ENCODE measurements at places on chromosomes 13 and 19.
A peak's percentile ranks its signal among the peaks of the same experiment; 100 is the strongest.

DNA sequence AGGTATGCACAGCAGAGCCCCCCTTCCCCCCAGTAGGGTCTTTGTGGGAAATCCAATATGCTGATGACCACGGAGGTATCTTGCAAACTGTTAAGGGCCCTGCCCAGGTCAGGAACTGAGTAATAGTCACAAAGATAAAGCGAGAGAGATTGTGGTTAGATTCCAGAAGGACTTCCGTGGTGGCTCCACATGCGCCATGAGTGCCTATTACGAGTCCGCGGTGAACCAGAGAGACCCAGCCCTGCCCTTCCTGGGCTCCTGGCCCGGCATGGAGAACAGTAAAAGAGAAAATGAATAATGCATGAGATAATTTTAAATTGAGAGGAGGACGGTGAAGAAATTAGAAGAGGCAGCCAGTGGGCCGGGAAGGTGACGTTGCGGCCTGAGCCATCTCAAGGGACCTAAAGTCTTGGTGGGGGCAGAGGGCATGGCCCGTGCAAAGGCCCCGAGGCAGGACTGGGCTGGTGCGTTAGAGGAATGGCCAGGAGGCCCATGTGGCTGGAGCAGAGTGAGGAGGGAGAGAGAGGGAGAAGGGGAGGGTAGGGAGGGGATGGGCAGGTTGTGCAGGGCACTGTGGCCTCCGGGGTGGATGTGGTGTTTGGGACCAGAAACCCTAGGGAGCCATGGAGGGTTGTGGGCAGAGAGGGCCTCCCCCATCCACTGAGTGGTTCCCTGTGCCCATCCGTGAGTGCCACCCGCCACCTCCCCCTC is 46.6 kb upstream of the NFIC start:
- DNase-seq, result peak; percentile 52

DNA sequence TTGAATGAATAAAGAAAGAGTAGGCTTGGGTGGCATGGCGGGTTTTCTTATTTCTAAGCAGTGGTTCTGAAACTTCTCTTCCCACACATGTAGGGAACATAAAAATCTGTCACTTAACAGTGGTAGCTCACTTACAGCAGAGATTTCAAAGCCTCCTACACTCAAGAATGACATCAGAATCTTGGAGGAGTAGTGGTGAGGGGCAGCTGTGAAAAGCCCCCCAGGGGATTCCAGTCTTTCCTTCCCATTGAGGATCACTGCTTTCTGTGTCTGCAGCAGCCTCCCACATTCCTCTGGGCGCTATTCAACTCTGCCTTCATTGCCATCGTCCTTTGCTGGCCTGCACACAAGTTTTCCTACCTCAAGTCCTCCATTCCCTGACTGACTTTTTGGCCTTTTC is 8.6 kb upstream of the NEK5 start:
- DNase-seq, result no peak

GRCh38 chr13:99614465-99614885 is 113.2 kb downstream of the TM9SF2 start:
- no peak for DNase-seq

GRCh38 chr13:48534911-48535501 is 2.1 kb upstream of the RCBTB2 start:
- no peak for DNase-seq

DNA sequence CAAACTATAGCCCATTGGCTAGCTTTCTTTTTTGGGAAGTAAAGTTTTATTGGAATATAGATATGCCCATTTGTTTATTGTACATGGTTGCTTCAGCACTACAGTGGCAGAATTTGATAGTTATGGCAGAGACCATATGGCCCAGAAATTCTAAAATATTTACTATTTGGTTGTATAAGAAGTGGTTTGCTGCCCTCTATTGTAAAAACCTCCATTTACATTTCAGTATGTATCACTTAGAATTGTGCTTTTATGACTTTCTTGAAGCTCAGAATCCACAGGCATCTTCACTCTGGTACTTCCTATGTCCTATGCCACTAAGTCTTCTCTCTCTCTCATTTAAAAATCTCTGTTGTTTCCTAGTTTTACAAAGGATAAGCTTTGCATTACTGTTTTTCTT is 37.7 kb downstream of the DLEU7 start:
- DNase-seq, result peak; percentile 19

DNA sequence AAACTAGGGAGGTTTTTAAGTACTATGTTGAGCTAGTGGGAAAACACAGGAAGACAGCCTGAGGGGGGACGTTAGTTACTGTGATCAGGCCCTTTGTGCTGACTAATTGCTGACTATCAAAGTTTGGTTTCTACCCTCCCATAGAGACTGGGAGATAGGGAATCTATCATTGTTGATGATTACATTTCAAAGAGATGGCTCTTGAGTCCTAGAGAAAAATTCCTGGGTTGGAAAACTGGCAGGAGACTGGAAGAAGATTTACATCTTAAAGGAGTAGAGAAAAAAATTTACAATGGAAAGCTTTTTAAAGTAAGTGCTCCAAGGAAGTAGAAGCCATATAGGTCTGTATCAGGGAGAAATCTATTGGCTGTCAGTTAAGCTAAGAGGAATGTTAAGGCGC is 522.0 kb upstream of the KLHL1 start:
- peak; percentile 3 for DNase-seq

DNA sequence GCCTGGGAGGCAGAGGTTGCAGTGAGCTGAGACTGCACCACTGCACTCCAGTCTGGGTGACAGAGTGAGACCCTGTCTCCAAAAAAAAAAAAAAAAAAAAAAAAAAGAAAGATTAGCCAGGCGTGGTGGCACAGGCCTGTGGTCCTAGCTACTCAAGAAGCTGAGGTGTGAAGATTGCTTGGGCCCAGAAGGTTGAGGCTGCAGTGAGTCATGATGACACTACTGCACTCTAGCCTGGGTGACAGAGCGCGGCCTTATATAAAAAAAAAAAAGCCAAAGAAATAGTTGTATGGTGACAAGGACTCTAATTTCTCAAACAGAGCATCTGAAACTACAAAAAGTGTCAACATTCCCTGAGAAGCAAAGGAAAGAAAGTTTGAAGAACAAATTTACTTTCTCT is 3.4 kb downstream of the PBX4 start:
- peak; percentile 80 for DNase-seq

DNA sequence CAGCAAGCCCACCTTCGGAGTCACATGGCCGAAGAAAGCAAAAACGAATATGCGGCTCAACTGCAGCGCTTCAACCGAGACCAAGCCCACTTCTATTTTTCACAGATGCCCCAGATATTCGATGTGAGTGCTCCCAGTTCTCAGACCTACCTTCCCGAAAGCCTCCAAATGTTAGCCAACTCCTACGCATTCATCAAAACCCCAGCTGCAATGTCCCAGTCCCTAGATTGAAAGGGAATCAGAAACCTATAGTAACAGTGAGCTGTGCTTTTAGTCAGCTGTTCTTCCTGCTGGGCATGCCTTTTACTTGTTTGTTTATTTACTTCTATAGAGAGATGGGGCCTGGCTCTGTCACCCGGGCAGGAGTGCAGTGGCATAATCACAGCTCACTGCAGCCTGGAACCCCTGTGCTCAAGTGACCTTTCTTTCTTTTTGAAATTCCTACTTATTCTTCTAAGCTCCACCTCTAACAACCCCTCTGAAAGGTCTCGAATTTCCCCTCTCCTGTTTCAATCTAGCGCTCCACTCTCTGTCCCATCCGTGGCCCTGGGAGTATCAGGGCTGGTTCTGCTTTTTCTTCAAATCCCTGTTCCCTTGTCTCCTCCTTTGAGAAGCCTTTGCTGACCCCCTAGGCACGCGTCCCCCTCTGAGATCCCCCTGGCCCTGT is 4.4 kb downstream of the TRIP10 start:
- DNase-seq, result peak; percentile 47

- DNase-seq, result no peak
Observed at GRCh38 chr13:107210723-107211030, 642.7 kb upstream of the ARGLU1 start.

GRCh38 chr19:54364775-54365257 is at the start of gene LAIR1:
Gene LAIR1 (minus strand): TSS chr19:54364931. CDS start chr19:54364804, 127 bp downstream.
- DNase-seq, result no peak

GRCh38 chr13:50713523-50714248 is 129.8 kb downstream of the DLEU7 start:
- peak; percentile 31 for DNase-seq

GRCh38 chr13:24911133-24911908 is 147.4 kb downstream of the RNF17 start:
- DNase-seq, result peak; percentile 91

GRCh38 chr13:85508683-85509329 is 290.4 kb downstream of the SLITRK6 start:
- no peak for DNase-seq

DNA sequence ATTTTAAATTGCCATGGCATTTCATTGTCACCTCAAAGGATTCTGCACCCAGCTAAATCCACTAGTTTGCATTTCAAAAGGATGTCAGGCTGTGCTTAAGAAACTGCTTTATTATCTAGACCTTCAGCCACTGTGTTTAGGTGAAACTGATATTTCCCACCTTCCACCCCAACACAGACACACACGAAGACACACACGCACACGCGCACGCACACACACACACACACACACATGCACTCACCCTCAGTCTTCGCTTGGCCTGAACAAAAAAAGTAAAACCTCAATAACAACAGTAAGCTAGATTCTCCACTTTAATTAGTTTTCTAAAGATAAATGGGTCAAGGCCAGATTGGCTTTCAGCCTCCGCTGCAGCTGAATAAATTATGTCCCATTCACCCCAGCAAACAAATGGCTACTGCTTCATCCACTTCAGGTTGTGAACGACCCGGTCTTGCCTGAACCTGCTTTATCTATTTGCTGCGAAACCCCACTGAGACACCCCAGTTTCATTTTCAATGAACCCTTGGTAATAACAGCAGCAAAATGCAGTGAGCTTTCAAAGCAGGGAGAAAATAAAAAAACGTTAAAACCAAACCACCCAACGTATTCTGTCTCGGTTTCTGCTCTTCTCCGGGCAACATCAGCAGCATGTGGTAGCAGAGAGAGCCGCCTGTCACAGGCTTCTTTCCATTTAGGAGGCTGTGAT is 166.8 kb downstream of the DCT start:
- no peak for DNase-seq

DNA sequence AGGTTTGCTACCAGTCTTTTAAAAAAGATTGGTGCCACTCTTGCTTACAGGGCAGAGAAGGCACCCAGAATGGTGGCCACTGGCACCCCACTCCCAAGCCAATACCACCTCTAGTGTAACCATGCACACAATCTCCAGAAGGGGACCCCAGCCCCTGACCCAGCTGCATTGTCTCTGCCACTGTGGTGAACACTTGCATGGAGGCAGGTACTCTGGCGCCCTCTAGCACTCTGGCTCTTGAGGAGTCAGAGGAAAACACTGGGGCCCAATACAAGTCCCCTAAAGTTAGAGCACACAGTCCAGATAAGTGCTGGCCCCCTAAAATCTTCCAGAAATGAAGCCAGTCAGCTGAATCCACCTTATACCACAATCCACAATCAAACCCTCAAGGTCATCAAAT is 6.0 kb downstream of the ERVV-1 start:
- DNase-seq, result no peak

- DNase-seq, result no peak
Observed at GRCh38 chr19:54216869-54217268, 5.9 kb downstream of the LILRB3 start.

GRCh38 chr13:62360609-62361008 is 945.0 kb upstream of the PCDH20 start:
- DNase-seq, result no peak

GRCh38 chr13:53143757-53144339 is 115.2 kb downstream of the OLFM4 start:
- no peak for DNase-seq

GRCh38 chr19:17610384-17610783 is 54.9 kb downstream of the COLGALT1 start:
- DNase-seq, result no peak

GRCh38 chr13:36346222-36347083 is at the start of gene SPART:
Gene SPART (minus strand): TSS chr13:36346394. CDS start chr13:36335830, 10,564 bp downstream.
- DNase-seq, result peak; percentile 83
